ENCODE measurements at places on chromosomes 13 and 19. TPM values are rescaled to one million over a fixed set of nuclear protein-coding genes. Genes with fewer than 3 reads are reported as not detected.
A peak's percentile ranks its signal among the peaks of the same experiment; 100 is the strongest.

DNA sequence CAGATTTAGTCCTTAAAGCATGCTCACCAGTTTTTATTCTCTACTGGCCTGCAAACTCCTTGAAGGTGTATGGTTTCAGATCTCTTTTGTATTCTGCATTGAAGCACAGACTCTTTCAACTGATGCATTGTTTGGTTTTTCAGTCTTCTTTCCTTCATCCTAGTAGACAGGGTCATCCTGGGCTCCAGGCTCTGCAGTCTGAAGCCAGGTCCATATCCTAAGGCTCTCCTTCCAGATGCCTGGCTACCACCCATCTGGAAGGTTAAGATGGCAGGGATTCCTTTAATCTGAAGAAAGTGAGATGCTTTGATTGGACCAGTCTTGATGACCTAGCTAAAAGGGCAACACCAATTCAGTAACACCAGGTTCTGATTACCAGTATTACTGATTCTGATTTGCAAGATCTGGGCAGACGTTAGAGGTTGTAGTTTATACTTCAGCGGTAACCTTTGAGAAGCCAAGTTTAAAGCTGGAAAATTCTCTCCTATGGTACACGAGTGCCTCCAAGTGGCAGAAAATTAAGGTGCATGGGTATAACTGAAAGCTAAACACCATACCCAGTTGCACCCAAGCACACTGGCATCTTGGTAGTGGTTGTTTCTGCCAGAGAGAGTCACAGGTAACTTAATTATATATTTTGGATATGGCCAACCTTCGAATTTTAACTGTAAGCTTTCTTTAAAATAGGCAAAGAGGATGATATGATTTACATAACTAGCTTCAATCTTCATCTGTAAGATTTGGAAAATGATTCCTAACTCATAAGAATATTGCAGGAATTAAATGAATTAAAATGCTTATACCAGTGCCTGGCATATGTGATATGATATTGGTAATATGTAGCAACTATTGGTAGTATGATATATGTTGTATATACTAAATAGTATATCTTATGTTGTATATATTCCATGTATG, 1651.9 kb upstream of the MIR17HG start:
- no peak for DNase-seq

DNA sequence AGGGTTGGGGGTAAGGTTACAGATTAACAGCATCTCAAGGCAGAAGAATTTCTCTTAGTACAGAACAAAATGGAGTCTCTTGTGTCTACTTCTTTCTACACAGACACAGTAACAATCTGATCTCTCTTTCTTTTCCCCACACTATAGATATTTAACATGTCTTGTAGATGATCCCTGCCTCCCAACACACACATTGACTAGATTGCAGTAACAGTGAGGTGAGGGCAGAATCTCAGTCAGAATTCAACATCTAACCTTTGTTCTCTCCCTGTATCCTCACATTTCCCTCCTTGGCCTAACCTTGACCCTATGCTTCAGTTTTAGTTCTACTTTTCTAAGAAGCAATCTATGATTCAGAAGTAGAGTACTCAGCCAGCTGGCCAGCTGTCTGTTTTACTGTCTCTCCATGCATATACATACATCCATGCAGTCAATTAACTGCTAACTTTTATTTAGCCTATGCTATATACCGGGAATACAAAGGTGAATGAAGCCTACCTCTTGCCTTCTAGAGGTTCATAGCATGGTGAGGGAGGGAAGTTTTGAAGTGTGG, 18.1 kb downstream of the DNAJC15 start:
- no peak for DNase-seq

The HS6ST3 gene
- 0.06 TPM for total RNA-seq

The ZNF814 gene
- 19.7 TPM for total RNA-seq

The TINCR gene
- total RNA-seq, result 0.48 TPM

- no peak for DNase-seq
These were observed 758 bp upstream of the CACNG7 start for GRCh38 chr19:53908106-53908934.

The IZUMO2 gene
- not detected for total RNA-seq

DNA sequence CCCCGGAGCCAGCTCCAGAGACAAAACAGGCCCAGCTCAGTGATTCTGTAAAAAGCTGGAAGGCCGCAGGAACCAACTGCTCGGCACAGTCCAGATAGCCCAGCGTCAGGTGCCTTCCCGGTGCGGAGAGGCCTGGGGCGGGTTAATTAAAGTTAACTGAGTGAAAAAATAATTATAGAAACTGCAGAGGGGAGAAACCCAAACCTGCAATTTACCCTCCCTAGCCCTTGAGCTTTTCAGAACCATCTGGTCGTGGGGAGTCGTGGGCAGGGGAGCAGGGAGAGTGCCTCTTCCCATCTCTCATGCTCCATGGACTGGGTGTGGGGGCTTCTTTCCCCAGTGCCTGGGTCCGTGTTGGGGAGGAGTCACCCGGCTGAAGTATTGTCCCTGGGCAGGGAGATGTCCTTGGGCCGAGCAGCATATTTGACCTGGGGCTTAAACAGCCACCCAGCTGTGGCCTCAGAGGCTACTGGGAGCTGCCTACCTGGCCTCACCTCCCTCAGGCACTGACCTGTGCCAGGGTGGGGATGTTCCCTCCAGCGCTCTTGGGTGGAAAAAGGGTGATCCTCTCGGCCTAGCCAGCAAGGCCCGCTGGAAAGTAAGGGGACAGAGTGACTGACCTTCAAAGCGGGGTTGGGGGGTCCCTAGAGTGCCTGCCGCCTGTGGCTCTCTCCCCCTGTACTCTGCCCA, 65.9 kb downstream of the CHST8 start:
- peak; percentile 79 for DNase-seq

The PSG2 gene
- not detected for total RNA-seq

The ZNF682 gene
- 4.3 TPM for total RNA-seq

- DNase-seq, result no peak
These were observed 6.3 kb upstream of the GARIN5A start for GRCh38 chr19:50482916-50483315.

The CNMD gene
- total RNA-seq, result not detected

The SNRPD2 gene
- 239 TPM for total RNA-seq

- no peak for DNase-seq
These were observed 30.0 kb downstream of the FLT1 start for GRCh38 chr13:28464861-28465460.

The KATNAL1 gene
- 31.6 TPM for total RNA-seq

GRCh38 chr19:48989701-48990291, 3.3 kb downstream of the GYS1 start:
- no peak for DNase-seq

DNA sequence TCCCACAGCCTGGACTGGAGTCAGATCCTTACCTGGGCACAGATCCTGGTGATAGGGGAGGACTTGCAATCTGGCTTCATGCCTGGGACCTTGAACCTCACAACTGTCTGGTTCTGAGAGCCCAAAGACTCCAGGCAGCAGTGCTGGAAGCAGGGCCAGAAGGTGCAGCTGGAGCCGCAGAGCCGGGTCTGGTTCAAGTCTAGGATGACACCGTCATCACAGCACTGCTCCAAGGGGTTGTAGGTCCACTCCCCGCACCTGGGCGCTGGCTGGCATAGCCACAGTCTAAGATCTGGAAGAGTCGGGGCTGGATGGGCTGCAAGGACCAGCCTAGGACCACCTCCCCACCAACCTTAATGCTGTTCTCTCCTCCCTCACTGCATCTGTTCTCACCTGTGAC, 677 bp downstream of the IGFL4 start:
- DNase-seq, result no peak

- DNase-seq, result no peak
These were observed 22.8 kb upstream of the CCNE1 start for GRCh38 chr19:29789007-29789406.

DNA sequence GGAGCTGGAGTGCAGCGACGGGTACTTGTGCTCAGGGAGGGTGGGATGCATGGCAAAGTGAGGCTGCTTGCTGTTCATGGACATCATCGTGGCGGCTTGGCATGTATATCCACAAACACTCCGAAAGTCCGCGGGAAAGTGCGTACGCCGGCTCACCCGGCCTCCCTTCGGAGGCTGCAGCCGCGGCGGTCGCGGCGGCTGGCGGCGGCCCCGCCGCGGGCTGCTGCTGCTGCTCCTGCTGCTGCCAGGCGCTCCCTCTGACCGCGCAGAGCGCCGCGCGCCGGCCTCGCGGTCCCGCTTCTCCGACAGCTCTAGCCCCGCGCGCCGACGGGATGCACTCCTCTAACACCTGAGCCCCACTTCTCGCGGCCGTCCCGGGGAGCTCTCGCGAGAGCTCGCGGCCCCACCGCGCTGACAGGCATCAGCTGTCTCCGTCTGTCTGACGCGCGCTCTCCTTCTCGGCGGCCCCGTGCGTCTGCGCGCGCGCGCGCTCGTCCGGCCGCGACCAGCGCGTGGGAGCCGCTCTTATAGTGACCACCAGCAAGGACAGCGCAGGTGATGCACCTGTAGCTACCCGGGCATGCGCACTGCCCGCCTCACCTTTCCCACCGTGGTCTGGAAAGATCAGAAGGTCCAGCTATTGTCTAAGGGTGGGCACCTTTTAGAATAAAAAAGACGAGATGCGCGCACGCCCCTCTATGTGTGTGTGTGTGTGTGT, at the start of gene POU4F1:
Gene POU4F1, minus strand, starts transcription at position 313 of the 718 bp plus-strand sequence. Its CDS starts 226 bp downstream, at position 87.
- no peak for DNase-seq

DNA sequence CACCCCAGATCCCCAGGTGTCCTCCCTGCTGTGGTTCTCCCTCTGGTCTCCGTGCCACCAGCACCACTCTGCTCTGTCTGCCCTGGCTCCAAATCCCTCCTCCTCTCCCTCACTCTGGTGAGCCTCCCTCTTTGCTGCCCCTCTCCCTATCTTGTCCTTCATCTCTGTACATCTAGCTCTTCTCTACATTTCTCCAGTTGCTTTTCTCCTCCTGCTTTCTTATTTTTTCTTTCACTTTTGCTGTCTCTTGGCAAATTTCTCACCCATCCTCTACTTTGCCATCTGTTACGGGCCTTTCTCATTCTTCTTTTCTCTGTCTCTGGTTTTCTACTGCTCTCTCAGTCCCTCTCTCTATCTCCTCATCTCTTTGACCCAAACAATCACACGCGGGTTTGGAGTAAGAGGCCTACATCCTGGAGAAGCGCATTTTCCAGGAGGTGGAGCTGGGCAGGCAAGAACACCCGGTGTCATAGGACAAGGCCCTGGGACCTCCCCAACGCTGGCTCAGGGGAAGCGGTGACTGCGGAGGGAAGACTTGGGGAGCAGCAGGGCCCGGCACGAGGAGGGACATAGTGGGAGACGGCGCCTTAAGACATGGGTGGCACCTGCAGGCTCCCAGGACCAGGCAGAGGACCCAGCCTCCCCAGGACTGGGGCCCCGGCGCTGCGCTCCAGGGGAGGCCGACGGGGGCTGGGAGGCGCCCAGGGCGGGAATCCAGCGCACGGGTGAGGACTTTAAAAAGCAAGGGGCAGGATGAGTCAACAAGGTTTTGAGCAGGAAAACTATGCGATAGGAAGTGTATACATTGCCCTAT, 9.9 kb downstream of the ZNF611 start:
- no peak for DNase-seq

Data from mesenteric fat pad (tissue), 1 donor.